ENCODE measurements at places on chromosomes 3 and 15.
A peak's percentile ranks its signal among the peaks of the same experiment; 100 is the strongest.

GRCh38 chr3:123788710-123789109, 95.4 kb downstream of the MYLK start:
- DNase-seq: no peak

DNA sequence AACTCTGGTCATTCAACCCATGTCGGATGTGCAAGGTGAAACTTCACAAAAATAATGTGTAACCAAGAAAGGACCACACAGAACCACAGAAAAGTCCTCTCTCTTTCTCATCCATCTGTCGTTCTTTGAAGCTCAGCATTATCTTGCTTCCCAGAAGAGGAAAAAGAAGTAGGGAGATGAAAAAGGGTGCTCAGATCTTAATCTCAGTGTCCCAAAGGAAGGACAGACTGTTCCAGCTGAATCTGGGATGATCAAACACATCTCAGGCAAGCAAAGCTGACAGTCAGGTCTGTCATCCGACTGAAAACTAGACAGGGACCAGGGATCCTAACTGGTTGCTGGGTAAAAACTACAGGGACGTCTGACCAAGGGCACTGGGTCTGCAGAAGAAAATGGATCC, 16.2 kb downstream of the ARHGEF3 start:
- DNase-seq: no peak

GRCh38 chr15:85037641-85038040, 56.0 kb downstream of the PDE8A start:
- no peak for DNase-seq

- no peak for DNase-seq
These were observed 172.5 kb downstream of the TMEM108 start for GRCh38 chr3:133210656-133211055.

GRCh38 chr3:45968149-45968548, 24.9 kb downstream of the CXCR6 start:
- no peak for DNase-seq

- peak; percentile 3 for DNase-seq
These were observed 78.5 kb upstream of the FAM174B start for GRCh38 chr15:92733934-92734521.

DNA sequence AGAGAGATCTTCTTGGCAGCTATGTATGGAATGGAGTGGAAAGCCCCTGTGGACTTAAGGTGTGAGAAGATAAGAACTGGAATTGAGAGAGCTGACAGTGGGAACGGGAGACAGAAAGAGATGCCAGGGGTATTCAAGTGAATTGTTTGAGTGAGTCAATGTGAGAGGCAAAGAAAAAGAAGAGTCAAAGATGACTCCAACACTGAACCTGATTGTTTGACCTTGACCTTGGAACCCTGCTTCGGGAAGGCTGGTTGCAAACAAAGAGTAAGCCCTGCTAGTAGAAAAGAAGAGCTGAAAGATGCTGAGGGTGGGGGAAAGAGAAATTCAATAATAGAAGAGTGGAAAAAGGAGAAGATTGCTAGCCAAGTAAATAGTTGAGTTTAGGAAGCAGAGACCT, 238.6 kb downstream of the BBX start:
- no peak for DNase-seq

DNA sequence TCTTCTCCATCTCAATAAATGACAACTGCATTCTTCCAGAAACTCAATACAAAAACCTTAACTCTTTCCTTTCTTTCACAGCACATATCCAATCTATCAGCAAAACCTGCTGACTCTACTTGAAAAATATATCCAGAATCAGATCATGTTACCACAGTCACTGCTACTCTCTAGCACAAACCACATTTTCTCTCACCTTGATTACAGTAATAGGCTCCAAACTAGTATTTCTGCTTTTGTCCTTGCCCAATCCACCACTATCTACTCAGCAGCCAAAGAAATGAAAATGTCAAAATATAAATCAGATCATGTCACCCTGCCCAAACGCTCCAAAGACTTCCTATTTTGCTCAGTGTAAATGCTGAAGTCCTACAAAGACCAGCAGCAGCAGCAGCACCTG, 15.2 kb downstream of the TMCC1 start:
- DNase-seq: no peak

DNA sequence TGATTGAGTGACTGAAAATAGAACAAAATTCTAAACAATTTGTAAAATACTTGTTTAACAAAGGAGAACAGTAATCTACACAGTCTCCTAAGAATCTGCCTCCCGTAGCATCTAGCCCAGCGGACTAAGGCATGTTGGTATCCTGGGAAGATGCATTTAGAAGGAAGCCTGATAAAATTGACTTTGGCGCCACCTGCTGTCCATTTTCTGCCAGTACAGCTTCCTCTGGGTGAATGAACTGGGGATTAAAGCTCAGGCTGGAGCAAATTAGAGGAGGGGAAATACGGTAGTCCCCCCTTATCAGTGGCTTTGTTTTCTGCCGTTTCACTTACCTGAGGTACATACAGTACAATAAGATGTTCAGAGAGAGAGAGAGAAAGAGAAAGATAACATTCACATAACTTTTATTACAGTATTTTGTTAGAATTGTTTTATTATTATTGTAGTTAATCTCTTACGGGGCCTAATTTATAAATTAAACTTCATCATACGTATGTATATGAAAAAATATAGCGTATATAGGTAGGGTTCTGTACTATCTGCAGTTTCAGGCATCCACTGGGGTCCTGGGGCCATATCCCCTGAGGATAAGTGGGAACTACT, 191.6 kb downstream of the GAP43 start:
- DNase-seq: peak; percentile 50

- DNase-seq: no peak
These were observed 58.9 kb downstream of the MYO1E start for GRCh38 chr15:59313641-59314332.

- no peak for DNase-seq
These were observed 221.8 kb downstream of the FEZF2 start for GRCh38 chr3:62151591-62151990.

DNA sequence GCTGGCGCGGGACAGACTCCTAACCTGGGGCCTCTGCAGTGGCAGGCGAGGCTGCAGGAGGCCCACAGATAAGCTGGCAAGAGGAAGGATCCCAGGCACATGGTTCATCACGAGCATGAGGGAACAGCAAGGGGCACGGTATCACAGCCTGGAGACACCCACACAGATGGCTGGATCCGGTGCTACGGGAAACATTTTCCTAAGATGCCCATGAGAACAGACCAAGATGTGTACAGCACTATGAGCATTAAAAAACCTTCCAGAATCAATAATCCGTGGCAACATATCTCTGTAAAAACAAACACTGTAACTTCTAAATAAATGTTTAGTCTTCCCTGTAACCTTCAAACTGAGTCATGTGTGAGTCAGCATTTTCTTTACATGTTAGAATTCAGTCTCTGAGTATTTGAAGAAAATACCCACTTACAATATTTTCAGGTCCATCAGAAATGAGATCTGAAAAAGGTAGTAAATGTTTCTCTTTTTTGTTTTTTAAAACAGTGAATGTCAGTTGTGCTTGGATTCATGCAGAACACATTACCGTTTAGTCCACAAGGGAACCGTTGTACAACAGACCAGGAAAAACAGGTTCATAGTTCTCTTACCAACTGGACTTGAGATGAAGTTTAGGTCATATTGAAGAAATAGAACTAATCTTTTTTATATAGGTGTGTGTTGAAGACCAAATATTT, 75.9 kb downstream of the BOC start:
- no peak for DNase-seq

DNA sequence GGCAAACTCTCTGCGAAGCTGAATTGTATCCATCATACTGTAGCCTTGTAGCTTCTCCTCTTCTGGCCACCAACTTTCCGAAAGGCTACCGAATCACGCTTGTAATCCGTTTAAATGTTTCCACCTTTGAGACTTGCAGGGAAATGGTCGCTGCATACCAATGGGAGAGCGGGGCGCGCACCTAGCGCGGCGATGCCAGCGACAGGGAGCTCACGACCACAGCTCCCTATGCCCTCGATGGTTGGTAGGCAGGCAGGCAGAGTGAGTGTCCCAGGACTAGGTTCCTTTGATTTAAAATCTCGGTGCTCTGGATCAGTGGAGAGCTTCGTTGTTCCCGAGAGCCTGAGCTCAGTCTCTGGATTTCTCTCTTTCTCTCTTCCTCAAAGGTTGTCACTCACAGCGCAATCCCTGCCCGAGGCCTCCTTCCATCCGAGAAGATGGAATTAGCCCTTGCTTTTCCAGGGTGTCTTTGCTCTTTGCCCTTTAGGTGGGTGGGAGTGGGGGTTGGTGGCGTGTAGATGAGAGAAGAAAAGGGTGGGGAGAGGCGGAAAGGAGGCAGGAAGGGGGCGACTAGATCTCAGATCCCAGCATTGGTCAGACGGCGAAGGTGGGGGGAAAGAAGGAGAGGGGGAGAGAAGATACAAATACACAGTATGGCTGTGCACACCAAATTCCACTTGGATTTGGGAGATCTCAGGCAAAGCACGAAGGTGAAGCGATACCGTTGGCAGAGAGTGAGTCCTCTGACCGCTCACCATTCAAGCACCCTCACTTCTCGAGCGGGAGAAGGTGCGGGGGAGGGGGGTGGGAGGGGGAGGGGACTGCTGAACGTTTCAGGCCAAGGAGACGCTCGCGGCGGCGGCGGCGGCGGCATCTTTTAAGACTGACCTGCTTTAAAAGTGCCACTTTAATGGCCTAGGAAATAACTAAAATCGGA, at the start of gene SLITRK3:
Gene SLITRK3 (minus strand): TSS at position 745 of the 937 bp plus-strand sequence. CDS start 5,554 bp downstream, outside the sequence.
- DNase-seq: no peak

DNA sequence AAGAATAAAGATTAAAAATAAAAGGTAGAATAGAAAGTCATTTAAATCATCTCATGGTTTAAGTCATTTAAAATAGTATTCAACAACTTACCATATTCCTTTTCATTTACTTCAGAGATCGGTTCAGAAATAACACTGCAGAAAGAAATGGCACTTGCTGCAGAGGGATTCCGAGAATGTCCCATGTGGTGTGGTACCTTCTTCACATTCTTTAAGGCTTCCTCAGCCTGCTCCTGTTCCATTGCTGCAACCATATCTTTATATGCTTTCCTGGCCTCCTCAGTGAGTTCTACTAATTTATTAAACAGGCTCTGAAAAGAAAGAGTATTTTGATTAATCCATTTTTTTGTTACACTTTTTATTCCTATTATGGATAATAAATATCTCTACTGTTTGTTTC, 32.6 kb upstream of the SHC4 start:
- DNase-seq: no peak

DNA sequence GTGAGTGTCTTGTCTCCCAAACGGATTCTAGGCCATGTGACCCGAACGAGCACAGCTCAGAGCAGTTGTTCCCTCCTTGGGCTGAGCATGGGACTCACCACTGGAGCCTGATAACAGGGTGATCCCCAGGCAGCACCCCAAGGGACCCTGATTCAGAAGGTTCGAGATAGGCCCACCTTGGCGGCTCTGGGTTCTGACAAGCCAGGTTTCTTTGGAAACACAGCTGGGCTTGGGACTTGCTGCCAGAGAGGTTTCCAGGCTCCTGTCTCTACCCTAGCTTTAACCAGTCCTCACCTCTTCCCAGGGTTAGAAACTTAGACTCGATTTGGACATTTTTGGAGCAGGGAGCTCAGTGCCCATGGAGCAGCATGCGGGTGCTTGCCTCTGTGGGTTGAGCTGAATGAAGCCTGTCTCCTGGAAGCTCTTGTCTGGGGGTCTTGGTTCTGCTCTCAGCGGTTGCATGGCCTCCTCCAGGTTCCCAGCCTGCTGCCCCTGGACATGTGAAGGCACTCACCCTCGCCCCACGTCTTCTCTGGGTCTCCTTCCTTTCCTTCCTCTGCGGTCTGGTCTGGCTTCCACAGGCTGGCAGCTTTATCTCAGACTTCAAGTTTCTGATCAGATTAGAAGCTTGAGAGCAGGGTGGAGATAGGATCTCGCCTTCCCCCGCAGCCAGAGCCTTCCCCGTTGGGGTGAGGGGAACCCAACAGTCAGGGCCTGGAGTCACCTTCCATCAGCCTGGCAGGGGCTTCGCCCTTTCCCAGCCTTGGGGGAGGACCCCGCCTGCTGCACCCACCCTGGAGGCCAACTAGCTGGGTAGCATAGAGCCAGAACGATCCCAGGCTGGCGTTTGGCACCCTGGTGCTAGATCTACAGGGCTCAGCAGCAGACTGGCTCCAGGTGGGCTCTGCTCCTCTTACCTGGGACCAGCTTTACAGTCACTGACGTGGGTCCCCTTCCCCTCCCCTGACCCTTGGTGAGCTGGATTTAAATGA, 21.0 kb downstream of the PAQR5 start:
- no peak for DNase-seq

DNA sequence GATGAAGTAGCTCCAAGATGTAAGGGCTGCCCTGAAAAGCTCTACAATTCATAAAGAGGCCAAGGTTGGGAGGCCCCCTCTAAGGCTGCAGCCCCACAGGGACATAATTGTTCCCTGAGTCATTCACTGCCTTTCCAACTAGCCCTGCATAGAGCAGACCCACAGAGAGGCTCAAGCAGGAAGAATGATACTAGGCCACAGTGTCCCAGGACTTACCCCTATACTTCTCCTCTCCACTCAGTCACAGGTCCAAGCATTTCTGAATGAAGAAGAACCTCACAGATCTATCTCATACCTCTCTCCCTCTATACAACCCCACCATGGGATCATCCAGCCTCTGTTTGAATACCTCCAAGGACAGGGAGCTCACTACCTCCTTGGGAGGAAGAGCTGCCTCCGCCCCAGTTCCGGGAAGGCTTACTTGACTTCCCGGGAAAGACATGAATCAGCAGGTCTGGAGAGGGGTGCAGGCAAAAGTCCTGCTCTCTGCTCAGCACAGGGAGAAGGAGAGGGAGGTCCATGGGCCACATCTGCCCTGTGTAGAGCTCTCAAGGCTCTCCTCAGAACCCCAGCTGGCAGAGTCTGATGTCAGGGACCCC, 6.9 kb upstream of the SKIC8 start:
- DNase-seq: no peak

DNA sequence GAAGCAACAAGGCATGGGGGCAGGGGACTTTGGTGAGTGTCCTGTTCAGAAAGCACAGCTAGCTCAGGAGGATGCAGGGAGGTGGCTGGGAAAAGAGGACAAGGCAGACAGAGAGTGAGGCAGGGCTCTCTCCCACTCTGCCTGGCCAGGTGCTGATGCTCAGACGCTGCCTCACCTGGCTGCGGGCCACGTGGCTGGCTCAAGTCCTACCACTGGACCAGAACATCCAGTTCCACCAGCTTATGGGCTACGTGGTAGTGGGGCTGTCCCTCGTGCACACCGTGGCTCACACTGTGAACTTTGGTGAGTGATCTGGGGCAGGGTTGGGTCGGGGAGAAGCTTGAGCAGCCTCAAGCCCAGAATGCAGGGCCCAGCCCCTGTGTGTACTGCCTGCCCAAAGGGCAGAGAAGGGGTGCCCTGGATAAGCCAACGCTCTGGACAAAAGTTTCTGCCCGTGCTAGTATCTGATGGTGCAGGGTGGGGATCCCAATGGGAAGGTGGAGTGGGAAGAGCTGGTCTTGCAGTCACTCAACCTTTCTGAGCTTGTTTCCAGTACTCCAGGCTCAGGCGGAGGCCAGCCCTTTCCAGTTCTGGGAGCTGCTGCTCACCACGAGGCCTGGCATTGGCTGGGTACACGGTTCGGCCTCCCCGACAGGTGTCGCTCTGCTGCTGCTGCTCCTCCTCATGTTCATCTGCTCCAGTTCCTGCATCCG, 20.9 kb downstream of the NOX5 start:
- DNase-seq: no peak
